Suprapubic skin (tissue), 4 donors: ENCODE measurements at places on chromosomes 3 and 15.

DNA sequence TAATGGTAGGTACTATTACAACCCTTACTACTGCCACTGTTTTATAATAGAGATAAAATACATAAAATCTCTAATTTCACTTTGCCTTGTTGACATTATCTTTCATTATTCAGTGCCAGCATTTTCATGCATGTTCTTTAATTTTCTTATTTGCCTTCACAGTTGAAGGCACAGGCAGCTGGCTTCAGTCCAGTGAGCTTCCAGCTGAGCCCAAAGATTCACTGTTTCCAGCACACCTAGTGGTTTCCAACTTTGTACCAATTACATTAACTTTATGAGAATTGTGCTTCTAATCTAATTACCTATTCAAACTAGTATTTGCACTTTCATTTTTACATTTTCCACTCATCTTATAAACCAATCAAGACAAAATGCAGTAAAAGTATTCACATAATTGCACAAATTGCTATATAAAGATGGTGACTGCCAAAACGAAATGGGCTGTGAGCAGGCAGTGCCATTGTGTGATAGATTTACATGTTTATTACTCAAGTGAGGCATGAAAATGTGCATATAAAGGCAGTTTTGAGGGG lies 228.3 kb downstream of the MFSD1 start:
- H3K4me1 ChIP-seq: no peaks in the 10 kb centered on the region
- H3K36me3 ChIP-seq: no peaks in the 10 kb centered on the region
- H3K27ac ChIP-seq: no peak overlapping the region
- no peak for DNase-seq
- no peaks in the 10 kb centered on the region for H3K27me3 ChIP-seq

- H3K4me3 ChIP-seq: no peak overlapping the region
- no peak for DNase-seq
- no peaks in the 10 kb centered on the region for H3K4me1 ChIP-seq
- H3K36me3 ChIP-seq: no peaks in the 10 kb centered on the region
These were observed 181.3 kb downstream of the SNRPN start for GRCh38 chr15:25136119-25136518.

- H3K36me3 ChIP-seq: peaks cover 57% of the 10 kb centered on the region
- peak overlapping the region; percentile 77 for H3K4me3 ChIP-seq
- peak overlapping the region; percentile 87 for H3K27ac ChIP-seq
- peaks cover 20% of the 10 kb centered on the region for H3K4me1 ChIP-seq
- no peak for DNase-seq
These were observed 716 bp downstream of the SELENOS start for GRCh38 chr15:101276501-101277037.

- H3K27ac ChIP-seq: no peak overlapping the region
- no peak for DNase-seq
- H3K36me3 ChIP-seq: peaks cover 80% of the 10 kb centered on the region
- no peaks in the 10 kb centered on the region for H3K27me3 ChIP-seq
- no peaks in the 10 kb centered on the region for H3K4me1 ChIP-seq
- H3K4me3 ChIP-seq: no peak overlapping the region
These were observed 36.6 kb downstream of the RUBCN start for GRCh38 chr3:197700095-197700494.

DNA sequence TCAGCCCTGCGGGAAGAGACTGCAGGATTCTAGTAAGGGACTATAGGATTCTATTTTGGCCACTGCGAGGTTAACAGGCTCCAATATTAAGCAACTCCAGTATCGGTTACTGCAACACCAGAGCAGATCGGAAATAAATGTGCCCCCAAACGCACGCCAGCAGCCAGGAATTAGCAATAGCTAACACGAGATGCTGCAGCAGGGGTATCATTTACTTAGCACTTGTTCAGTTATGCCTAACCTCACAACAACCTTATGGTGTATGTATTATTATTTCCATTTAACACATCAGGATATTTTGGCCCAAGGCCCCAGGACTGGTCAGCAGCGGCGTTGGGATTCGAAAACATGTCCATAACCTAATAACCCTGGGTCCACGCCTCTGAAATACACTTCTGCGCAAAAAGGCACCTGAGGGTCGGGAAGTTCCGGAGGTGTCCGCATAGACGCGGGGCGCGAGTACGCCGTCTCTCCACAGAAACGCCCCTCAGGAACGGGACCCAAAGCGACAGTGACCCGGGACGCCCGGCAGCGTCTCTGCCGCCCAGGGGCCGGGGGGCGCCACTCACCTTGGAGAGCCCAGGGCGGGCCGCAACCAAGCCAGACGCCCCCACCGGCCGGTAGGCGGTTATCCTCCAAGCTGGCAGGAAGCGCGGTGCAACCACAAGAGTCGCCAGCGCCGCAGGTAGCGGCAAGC lies 681 bp downstream of the PIK3CB start:
- no peaks in the 10 kb centered on the region for H3K36me3 ChIP-seq
- DNase-seq: no peak
- H3K4me1 ChIP-seq: peaks cover 20% of the 10 kb centered on the region

DNA sequence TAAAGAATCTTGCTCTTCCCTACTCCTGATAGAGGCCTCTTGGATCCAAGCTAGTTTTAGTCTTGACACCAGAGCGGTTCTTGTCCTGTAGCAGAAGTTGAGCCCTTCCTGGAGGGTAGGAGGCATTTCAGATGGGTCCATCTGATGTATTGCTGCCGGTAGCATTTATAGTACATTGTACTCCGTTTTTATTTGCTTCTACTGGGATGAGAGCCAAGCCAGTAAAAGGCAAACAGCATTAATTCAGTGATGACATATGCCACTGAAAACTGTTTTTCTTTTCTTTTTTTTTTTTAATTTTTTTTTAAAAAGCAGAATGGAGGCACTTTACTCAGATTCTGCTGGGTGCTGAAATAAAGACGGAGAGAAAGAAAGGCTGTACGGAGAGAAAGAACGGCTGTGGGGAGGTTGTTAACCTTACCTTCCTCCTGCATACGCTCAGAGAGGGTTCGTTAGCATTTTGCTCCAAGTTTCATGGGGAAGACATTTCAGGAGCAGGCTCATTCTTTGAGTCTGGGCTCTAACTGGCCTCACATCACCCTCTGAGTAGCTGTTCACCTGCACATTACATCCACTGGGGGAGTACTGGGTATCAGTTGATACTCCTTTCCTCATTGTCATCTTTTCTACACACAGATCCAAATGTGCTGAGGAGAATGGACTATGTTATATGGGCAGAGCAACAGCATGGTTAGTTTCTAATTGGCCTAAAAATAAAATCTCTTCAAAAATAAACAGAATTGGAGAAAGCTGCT lies 161.5 kb downstream of the FEZF2 start:
- no peaks in the 10 kb centered on the region for H3K27me3 ChIP-seq
- H3K4me1 ChIP-seq: no peaks in the 10 kb centered on the region
- H3K27ac ChIP-seq: no peak overlapping the region
- no peak for DNase-seq
- no peak overlapping the region for H3K4me3 ChIP-seq
- H3K36me3 ChIP-seq: no peaks in the 10 kb centered on the region

- H3K27ac ChIP-seq: no peak overlapping the region
- DNase-seq: no peak
- H3K36me3 ChIP-seq: no peaks in the 10 kb centered on the region
- no peak overlapping the region for H3K4me3 ChIP-seq
- H3K27me3 ChIP-seq: no peaks in the 10 kb centered on the region
- no peaks in the 10 kb centered on the region for H3K4me1 ChIP-seq
These were observed 240.1 kb upstream of the ZNF385D start for GRCh38 chr3:21991061-21991460.

DNA sequence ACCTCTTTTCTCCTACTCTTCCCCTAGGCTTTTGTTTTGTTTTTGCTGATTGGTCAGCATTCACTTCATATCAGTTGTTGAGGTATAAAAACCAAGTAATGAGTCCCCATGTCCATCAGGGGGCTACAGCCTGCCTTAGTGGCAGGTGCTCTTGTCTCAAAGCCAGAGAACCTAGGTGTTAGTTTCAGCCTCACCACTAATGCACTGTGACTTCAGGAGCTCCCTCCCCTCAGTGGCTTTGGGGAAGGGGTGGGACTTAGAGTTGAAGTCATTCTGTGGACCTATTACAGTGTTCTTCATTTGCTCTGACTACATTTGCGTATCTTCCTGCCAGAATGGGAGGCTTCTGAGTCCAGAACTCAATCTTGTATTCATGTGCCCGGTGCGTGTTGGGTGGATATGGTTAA lies 41.6 kb downstream of the NR2C2 start:
- no peak overlapping the region for H3K27ac ChIP-seq
- no peak for DNase-seq
- H3K36me3 ChIP-seq: no peaks in the 10 kb centered on the region
- no peaks in the 10 kb centered on the region for H3K27me3 ChIP-seq
- peaks cover 15% of the 10 kb centered on the region for H3K4me1 ChIP-seq
- H3K4me3 ChIP-seq: no peak overlapping the region

DNA sequence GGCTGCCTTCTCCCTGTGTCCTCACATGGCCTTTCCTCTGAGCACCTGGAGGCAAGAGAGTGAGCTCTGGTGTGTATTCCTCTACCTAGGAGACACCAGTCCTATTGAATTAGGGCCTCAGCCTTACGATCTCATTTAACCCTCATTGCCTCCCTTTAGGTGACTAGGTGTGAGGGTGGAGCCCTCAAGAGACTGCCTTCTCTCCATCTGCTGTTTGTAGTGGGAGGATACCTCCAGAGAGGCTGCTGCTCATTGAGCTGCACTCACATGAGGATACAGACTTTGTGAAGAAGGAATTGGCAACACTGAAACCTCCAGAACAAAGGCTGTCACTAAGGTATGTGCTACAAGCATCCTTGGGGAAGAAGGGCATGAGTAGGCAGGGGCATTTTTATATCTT lies at the start of gene CCR8:
CCR8 (plus strand) TSS at position 217 of the 400 bp plus-strand sequence. CDS start 2,623 bp downstream, outside the sequence.
- DNase-seq: no peak
- H3K27ac ChIP-seq: no peak within 1 kb of the TSS
- no peaks in the 10 kb centered on the region for H3K4me1 ChIP-seq

- H3K27ac ChIP-seq: no peak overlapping the region
- DNase-seq: no peak
- H3K36me3 ChIP-seq: no peaks in the 10 kb centered on the region
- H3K4me3 ChIP-seq: no peak overlapping the region
- H3K4me1 ChIP-seq: peaks cover 10% of the 10 kb centered on the region
These were observed 45.2 kb upstream of the TJP1 start for GRCh38 chr15:29867241-29868000.

DNA sequence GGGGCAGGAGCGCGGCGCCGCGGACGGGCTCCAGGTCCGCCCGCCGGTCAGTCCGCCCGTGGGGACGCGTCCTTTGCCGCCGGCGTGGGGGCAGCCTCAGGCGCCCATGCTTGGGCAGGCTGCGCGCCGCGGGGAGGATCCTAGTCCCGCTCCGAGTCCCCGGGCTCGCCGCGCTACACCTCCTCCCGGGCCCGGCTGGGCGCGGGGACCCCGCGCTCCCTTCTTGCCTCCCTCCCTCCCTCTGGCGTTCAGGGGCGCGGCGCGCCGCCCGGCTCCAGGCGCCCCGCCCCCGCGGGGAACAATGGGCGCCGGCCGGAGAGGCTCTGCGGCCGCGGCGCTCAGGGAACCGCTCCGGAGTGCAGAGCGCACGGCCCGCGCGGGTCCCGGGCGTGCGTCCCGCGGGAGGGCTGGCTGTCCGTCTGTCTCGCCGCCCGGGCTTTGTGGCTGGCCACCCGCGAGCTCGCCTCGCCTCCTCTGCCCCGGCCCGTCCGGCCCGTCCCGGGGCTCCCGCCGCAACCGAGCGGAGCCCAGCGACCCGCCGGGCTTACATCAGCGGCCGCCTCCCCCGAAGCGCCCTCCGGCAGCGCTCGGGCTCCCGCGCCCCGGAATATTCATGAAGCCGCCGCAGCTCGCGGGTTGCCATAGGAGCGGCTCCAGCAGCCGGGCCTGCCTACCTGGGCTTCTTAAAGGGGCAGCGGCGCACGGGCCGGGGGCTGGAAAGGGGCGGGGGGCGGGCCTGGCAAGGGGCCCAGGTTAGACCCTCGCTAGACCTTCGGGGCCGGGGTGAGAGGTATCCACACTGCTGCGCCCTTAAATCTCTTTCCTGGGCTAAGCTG lies at the start of gene HCN4:
HCN4 (minus strand) TSS at position 658 of the 836 bp plus-strand sequence. CDS start 688 bp downstream, outside the sequence.
- peak within 1 kb of the TSS; percentile 50 for H3K4me3 ChIP-seq
- DNase-seq: no peak
- H3K36me3 ChIP-seq: no peaks in the 10 kb centered on the region
- H3K27ac ChIP-seq: no peak within 1 kb of the TSS
- peaks cover 96% of the 10 kb centered on the region for H3K27me3 ChIP-seq

- peaks cover 3% of the 10 kb centered on the region for H3K27me3 ChIP-seq
- no peaks in the 10 kb centered on the region for H3K4me1 ChIP-seq
- DNase-seq: no peak
- no peak overlapping the region for H3K4me3 ChIP-seq
- no peaks in the 10 kb centered on the region for H3K36me3 ChIP-seq
These were observed 7.2 kb upstream of the SCAMP5 start for GRCh38 chr15:74988007-74988800.

DNA sequence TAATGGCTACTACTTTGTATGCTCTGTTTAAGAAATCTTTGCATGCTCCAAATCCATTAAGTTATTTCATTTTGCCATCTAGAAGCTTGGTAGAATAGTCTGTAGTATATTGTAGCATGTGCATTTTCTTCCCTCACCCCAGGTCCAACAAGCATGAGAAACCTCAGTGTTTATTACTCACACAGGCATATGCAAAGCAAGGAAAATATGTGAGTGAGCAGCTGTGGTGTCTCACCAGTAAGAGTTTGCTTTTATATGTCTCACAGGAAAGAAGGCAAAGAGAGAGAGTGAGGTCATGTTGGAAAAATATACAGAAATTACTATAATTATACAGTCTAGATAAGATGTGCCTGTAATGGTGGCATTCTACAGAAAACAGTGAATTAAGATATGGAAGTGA lies 312.5 kb downstream of the C3orf38 start:
- no peaks in the 10 kb centered on the region for H3K27me3 ChIP-seq
- H3K36me3 ChIP-seq: no peaks in the 10 kb centered on the region
- no peak for DNase-seq
- no peaks in the 10 kb centered on the region for H3K4me1 ChIP-seq

DNA sequence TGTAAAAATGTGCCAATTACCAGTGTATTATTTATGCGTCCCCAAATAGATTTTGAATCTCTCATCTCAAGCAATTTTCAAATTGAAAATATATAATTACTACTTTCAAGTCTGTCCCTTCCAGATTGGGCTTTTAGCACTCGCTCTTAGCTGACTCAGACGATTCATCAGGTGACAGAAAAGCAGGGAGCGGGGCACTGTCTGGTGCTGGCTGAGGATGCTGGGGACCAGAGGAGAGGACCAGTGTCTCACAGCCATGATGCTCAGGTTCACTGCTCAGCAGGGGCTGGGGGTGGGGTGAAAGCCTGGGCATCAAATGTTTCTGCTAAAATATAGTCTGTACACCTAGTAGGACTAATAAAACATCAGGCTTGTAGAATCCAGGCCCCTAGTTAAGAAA lies 199.9 kb downstream of the GABRG3 start:
- H3K4me3 ChIP-seq: no peak overlapping the region
- H3K27ac ChIP-seq: no peak overlapping the region
- no peaks in the 10 kb centered on the region for H3K27me3 ChIP-seq
- DNase-seq: no peak
- H3K36me3 ChIP-seq: no peaks in the 10 kb centered on the region
- H3K4me1 ChIP-seq: no peaks in the 10 kb centered on the region

DNA sequence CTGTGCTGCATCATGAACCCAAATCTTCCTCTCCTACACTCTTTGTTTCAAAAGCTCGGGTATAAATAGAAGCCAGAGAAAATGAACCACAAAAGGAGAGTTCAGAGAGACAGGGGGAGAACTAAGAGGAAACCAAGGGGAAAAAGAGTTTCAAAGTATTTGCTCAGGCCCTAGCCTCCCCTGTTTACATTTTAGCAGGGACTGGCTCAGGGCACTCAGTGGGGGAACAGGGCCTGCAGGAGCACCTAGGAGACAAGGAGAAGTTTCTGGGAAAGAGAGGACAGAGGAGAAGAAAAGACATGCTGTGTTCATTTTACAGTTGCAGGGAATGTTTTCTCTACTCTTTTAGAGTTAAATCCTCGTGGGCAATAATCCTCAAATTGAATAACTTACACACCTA lies 8.5 kb upstream of the IL17RD start:
- no peak for DNase-seq
- peaks cover 9% of the 10 kb centered on the region for H3K4me1 ChIP-seq
- no peak overlapping the region for H3K4me3 ChIP-seq
- no peak overlapping the region for H3K27ac ChIP-seq
- no peaks in the 10 kb centered on the region for H3K36me3 ChIP-seq
